Gastroesophageal sphincter (tissue), 4 donors: ENCODE measurements at places on chromosomes 6 and 20. TPM values are rescaled to one million over a fixed set of nuclear protein-coding genes. Genes with fewer than 3 reads are reported as not detected.

LINC00237 gene
- total RNA-seq: not detected

FOXQ1 gene
- total RNA-seq: 6.7 TPM

RUNX2 gene
- 0.54 TPM for total RNA-seq

SYNDIG1 gene
- total RNA-seq: 0.40 TPM

CLDN20 gene
- 0.27 TPM for total RNA-seq

VSX1 gene
- not detected for total RNA-seq

METTL24 gene
- 21.1 TPM for total RNA-seq

C20orf141 gene
- total RNA-seq: not detected

PRSS35 gene
- total RNA-seq: 0.40 TPM

THEMIS gene
- 0.94 TPM for total RNA-seq

CDC40 gene
- 25.9 TPM for total RNA-seq

ORC3 gene
- total RNA-seq: 14.3 TPM

SLC22A7 gene
- not detected for total RNA-seq

CBLN4 gene
- total RNA-seq: not detected

SAPCD1 gene
- 1.1 TPM for total RNA-seq

AP5S1 gene
- 12.1 TPM for total RNA-seq

CNBD2 gene
- total RNA-seq: 5.9 TPM

STX11 gene
- total RNA-seq: 0.62 TPM

GLP1R gene
- not detected for total RNA-seq

ASIP gene
- total RNA-seq: not detected

BMP6 gene
- total RNA-seq: 6.2 TPM

SYCP2 gene
- 4.7 TPM for total RNA-seq

SLC32A1 gene
- total RNA-seq: not detected

APCDD1L gene
- total RNA-seq: 1.1 TPM

SMLR1 gene
- total RNA-seq: not detected

EYA2 gene
- 0.54 TPM for total RNA-seq

MAFB gene
- 29.7 TPM for total RNA-seq

MAP3K7 gene
- 22.6 TPM for total RNA-seq

MATN4 gene
- total RNA-seq: not detected

STMN3 gene
- total RNA-seq: 16.7 TPM

KHDRBS2 gene
- total RNA-seq: 0.81 TPM

CYP24A1 gene
- not detected for total RNA-seq

HEY2 gene
- total RNA-seq: 2.3 TPM

PHACTR1 gene
- total RNA-seq: 2.3 TPM

SSTR4 gene
- total RNA-seq: not detected

NRSN1 gene
- not detected for total RNA-seq

MRS2 gene
- 41.6 TPM for total RNA-seq

SEL1L2 gene
- total RNA-seq: not detected

CASP8AP2 gene
- 26.6 TPM for total RNA-seq

STXBP5 gene
- 24.1 TPM for total RNA-seq
